ENCODE measurements at places on chromosomes 7 and 10.

DNA sequence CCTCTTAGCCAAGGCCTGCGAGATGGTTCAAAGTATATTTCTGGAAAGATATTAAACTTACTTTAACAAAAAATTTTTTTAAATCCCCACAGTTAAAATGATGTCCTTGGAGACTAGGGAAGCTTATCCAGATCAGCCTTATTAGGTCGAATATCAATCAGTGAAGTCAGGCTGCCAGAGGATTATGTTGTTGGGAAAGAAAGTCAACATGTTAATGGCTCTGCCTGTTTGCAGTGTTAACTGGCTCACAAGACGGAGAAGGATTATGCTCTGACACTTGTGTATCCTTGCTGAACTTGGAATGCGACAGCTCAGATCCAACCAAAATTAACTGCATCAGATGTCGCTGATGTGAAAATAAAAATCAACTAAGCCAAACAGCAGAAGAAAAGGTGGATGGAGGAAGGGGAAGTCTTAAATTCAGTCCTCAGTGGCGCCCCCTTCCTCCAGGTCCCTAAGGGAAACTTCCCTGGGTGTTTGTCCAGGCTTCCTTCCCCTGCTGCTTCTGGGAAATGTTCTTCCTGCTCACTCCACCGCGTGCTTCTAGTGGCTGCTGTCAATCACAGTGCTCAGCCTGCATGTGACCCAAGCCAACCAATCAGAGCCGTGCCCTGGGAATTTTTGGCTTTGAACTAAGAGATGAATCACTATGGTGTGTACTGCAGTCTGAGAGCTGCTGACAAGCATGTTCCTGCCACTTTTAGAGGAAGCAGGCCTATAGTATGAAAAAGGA, 690.4 kb upstream of the NRP1 start:
- peak; percentile 50 for DNase-seq

DNA sequence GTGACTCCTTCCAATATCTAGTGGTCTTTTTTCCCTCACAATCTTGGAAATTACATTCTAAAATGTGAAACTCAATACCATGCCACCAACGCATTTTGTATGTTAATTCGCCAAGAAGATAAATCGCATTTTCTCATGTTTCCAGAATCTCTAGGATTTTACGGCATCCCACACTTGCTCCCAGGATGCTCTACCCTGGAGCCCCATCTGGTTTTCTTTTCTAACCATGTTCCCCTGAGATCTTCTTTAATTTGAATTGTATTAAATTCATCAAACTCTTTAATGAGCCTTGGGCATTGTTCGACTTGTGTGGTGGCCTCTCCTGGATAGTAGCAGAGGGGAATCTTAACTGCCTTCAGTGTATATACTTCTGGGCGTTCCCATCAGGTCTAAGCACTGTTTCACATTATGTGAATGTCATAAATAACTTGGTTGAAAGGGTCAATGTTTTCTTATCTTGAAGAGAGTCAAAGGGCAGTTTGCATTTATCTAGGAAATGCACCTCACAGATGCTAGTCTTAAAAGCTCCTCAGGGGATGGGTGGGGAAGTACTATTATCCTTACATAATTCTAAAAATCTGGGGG, 169.1 kb upstream of the MEOX2 start:
- DNase-seq: no peak

- peak; percentile 61 for DNase-seq
Measured at GRCh38 chr7:95794917-95795515, 22.7 kb downstream of the DYNC1I1 start.

GRCh38 chr7:117269886-117270285, 53.0 kb downstream of the WNT2 start:
- peak; percentile 79 for DNase-seq

GRCh38 chr10:83253011-83253671, 886.2 kb upstream of the GHITM start:
- no peak for DNase-seq

GRCh38 chr7:139259142-139259541, 28.1 kb downstream of the UBN2 start:
- DNase-seq: no peak

DNA sequence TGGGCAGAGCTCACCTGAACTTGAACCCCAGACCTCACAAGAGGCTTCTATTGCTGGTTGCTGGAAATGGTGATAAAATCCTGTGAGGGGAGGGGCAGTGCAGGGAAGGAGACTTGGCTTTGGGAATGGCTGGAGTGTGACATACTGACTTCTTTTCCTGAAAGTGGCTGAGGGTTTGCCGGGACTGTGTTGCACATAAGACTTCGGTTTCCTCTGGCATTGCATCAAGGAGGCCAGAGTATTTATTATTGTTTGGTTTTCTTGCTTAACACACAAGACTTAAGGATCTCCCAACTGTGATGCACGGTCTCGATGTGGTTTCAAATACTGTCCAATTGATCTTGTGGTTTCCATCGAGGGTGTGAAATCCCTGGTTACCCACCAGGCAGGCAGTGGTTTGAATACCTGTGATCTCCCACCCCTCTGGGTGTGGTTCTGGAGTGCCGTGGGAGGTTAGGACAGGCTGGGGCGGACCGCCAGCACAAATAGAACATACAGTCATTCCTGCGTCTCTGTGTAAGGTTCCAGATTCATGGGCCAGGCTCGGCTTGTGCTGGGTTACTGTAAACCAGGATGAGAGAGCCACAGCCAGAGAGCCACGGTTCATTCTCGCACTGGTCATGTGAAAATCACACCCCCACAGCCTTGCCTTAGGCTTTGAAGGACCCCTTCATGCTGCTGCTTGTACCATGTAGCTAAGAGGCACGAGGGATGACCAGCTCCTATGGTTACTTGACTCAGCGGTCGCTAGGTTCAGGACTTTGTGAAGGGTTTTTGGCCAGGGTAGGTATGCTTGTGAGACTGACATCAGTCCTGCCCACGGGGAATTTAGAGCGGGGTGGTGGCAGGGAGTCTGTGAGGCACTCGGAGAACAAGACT, 39.2 kb downstream of the WBP1L start:
- DNase-seq: peak; percentile 98

DNA sequence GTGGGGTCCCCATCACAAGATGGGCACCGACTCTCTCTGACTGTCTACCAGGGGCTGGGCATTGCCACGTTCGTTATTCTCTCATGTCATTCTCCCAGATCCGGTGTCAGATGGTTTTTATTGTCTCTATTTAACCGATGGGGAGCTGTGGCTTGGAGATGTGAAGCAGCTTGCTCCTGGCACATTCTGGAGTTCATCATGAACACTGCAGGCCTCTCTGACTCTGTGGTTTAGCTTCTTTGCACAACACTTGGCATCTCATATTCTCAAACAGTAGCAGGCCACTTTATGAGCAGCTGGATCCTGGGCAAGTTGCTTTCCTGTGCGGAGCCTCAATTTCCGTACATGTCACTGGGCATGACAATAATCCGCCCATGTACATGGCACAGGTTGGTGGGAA, 119.9 kb downstream of the LRRC18 start:
- DNase-seq: no peak

GRCh38 chr10:44462338-44462914, 77.5 kb upstream of the CXCL12 start:
- DNase-seq: no peak

DNA sequence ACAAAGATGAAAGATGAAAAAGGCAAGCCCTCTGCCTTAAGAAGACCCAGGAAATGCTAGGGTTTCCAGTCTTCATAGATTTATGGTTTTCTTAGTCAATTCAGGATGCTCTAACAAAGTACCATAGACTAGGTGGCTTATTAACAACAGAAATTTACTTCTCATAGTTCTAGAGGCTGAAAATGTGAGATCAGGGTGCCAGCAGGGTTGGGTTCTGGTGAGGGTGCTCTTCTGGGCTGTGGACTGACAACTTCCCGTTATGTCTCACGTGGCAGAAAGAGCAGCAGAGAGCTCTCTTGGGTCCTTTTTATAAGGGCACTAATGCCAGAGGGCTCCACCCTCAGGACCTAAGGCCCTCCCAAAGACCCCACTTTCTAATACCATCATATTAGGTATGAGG, 23.7 kb downstream of the ELMO1 start:
- no peak for DNase-seq

DNA sequence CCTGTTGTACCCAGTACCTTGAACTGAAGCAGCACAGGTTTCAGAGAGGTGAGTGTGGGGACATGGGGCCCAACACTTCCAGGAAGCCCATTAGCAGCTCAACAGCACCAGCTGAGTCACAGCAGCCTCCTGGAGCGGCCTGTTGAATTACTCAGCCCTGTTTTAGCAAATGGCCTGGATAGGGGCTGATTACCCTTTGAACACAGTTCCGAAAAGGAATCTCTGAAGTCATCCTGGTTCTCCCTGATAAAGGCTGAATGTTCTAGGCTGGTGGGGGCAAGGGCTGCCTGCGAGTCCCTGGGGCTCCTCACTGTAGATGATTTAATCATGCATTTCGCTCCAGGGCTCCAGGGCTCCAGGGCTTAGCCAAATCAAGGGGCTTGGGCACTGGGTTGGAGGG, 287.5 kb downstream of the GRID1 start:
- no peak for DNase-seq

- no peak for DNase-seq
Measured at GRCh38 chr7:42910306-42910705, 1.6 kb downstream of the C7orf25 start.

GRCh38 chr10:76026176-76026771, 594.9 kb downstream of the LRMDA start:
- DNase-seq: no peak

DNA sequence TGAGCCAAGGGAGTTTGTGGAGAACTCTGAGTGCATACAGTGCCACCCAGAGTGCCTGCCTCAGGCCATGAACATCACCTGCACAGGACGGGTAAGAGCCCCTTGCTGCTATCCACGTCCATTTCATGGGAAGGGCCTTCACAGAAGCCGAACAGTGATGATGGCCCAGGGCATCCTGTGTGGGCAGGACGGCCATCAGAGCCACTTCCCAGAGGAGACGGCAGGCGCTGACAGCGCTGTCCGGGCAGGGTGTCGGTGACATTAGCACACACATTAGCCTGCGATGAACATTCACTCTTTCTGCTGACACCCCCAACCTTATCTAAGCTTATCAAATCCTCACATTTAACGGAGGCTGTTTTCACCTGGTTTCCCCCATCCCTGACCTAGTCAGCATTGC, 144.9 kb downstream of the EGFR start:
- DNase-seq: no peak

- peak; percentile 48 for DNase-seq
Measured at GRCh38 chr7:112990624-112991023, 96.0 kb downstream of the GPR85 start.

DNA sequence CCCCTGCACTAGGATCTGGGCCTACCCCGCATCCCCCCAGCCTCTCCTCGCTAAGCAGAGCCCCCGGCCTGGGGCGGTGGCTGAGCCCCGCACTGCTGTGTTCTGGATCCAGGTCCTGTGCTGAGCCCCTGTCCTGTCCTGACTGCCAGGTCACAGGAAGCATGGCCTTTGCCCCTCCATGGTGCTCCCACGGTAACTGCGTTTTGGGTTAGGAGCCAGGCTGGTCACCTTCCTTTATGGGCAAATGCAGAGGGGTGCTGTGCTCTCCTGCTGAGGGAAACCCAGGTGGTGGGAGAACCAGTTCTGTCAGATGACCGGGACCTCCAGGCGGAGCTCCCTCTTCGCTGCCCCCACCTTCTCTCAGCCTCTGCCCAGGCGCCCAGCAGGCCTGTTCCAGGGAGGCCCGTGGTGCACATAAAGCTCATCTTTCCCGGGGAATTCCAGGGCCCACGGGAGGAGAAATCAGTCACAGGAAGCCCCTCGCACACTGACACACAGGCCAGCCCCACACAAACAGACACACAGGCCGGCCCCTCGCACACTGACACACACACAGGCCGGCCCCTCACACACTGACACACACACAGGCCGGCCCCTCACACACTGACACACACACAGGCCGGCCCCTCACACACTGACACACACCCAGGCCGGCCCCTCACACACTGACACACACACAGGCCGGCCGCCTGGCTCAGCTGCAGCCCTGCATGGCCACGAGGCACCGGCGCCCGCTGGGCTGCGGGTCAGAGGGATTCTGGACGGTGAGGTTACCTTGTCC, 75.6 kb downstream of the CFAP46 start:
- no peak for DNase-seq

DNA sequence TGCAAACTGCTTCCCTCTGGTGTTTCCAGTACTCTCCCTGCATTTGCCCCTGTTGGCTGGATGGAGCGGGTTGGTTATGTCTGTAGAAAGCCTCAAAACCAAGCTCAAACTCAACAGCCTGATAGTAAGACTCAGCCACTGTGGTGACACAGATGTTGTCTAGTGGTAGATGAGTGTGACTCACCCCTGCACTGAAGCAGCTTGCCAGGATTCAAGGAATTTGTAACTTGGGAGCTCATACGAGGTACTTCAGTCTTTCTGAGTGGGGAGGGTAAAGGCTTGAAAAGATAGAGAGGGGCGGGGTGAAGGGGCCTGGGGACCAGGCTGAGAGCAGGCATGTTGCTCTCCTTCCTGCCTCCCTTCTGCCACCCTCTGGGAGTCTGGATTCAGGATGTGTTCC, 22.9 kb upstream of the AQP1 start:
- peak; percentile 82 for DNase-seq

DNA sequence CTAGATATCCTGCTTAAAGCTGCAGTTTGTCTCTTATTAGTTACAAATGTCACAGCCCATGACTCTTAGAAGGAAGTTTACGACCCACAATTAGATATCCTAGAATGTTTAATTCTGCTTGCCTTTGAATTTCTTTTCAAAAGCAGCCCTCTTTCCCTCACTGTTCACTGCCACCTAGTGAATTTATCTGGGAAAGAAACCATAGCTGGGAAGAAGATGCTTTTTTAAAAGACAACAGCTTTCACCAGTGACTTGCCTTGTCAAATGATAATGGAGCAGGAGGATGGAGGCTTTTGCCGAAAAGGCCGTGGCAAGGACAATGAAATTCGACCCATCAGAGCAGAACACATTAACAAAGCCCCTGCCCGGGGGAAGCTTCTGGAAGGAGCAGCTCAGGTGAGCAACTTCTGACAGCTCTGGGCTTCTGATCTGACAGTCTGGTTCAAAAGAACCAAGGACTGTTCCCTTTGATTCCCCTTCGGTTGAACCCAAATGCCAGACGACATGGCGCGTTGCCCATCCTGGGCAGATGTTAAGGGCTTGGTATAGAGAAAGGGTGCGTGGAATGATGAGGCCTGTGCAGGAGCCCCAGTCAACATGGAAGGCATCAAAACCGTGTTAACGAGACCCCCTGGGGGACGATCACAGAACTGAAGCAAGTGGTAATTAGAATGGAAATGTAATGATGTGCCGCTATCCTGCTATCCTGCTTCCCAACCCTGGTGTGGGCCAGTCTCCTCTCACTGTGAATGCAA, 236.8 kb downstream of the FRMD4A start:
- peak; percentile 72 for DNase-seq

DNA sequence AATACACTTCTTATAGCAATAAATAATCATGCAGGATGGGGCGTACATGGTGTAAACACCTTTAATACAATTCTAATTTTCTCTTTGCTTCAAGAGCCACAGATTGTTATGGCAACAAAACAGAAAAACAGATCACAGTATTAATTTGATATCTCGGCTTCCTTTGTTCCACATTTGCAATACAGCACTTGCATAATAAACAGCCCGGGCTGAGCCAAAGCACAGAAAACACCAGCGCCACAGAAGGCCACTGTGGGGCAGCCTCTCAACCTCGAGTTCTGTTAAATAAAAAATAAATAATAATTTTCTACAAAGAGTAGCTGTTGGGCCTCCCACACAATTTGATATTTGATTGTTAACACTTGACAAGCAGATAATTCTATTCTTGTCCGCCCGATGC, 255.9 kb downstream of the USP6NL start:
- peak; percentile 5 for DNase-seq

- DNase-seq: peak; percentile 18
Measured at GRCh38 chr10:110508806-110509544, 11.3 kb downstream of the DUSP5 start.

Data from choroid plexus epithelial cell (primary cell).